ENCODE measurements at places on chromosomes 5 and 9.

GRCh38 chr5:104513121-104513602 lies 950.6 kb upstream of the NUDT12 start:
- DNase-seq: peak; percentile 36

DNA sequence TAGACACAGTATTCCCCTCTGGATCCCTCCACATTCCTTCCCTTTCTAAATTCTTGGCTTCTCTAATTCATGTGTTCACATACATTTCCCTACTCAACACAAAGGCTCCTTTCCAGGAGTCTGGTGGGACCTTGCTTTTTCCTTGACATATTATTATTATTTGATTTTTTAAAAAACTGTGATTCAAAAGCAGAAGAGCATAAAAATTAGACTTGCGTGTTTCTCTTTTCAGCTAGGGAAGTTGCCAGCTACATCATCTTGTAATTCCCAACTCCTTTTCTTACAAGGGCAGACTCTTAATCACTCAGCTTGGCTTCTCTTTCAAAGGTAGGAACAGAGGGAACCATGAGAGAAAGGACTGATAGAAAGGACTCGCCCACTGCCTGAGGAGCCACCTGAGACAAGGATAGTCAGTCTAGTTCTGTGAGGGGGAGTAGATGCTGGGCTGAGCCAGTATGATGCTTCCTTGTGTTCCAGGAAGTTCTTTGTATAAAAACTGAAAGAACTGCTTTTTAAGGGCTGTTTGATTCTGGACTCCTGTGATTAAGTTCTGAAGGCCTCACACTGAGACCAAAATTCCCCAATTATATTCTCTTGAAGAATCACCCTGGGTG lies 51.0 kb upstream of the DPYSL3 start:
- peak; percentile 28 for DNase-seq

- peak; percentile 85 for DNase-seq
These were observed 5.4 kb upstream of the B4GALT1 start for GRCh38 chr9:33172256-33173238.

- no peak for DNase-seq
These were observed 97.8 kb downstream of the MPDZ start for GRCh38 chr9:13181652-13182051.
